ENCODE measurements at places on chromosomes 1 and 21. TPM values are rescaled to one million over a fixed set of nuclear protein-coding genes. Genes with fewer than 3 reads are reported as not detected.

Gene OXCT2
- total RNA-seq: 1.1 TPM

Gene FNDC10
- 0.26 TPM for total RNA-seq

Gene CTTNBP2NL
- 9.5 TPM for total RNA-seq

Gene ARHGEF16
- total RNA-seq: 21.6 TPM

Gene AADACL4
- not detected for total RNA-seq

Gene REN
- 0.26 TPM for total RNA-seq

Measured in bronchial epithelial cell (primary cell).